ENCODE measurements at places on chromosomes 1 and 21. TPM values are rescaled to one million over a fixed set of nuclear protein-coding genes. Genes with fewer than 3 reads are reported as not detected.
A peak's percentile ranks its signal among the peaks of the same experiment; 100 is the strongest.

DNA sequence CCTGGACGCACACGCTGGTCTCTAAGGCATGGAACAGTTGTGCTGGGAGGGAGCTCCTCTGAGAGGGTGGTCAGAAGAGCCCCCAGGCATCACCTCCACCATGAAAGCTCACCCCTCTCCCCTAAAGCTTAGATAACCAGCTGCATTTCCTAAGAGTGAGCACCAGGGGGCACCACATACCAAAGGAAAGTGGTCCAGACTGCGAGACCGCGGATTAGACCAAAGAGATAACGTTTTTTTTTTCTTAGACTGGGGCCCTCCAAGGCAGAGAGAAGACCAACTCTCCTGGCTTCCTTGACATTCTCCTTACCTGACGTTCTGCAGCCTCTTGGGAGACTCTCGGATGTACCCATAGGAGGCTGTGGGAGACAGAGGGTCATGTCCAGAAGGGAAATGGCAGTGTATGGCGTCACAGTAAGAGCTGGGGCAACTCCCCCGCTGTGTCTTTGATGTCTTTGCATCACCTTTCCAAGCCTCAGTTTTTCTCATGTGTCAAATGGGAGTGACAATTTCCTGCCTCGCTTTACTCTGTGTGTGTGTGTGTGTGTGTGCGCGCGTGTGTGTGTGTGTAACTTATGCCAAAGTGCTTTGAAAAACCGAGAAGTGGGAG lies 12.3 kb upstream of the IFNLR1 start:
- peak; percentile 83 for DNase-seq
- H3K4me3 ChIP-seq = no peak overlapping the region
- peaks cover 11% of the 10 kb centered on the region for H3K4me1 ChIP-seq

DNA sequence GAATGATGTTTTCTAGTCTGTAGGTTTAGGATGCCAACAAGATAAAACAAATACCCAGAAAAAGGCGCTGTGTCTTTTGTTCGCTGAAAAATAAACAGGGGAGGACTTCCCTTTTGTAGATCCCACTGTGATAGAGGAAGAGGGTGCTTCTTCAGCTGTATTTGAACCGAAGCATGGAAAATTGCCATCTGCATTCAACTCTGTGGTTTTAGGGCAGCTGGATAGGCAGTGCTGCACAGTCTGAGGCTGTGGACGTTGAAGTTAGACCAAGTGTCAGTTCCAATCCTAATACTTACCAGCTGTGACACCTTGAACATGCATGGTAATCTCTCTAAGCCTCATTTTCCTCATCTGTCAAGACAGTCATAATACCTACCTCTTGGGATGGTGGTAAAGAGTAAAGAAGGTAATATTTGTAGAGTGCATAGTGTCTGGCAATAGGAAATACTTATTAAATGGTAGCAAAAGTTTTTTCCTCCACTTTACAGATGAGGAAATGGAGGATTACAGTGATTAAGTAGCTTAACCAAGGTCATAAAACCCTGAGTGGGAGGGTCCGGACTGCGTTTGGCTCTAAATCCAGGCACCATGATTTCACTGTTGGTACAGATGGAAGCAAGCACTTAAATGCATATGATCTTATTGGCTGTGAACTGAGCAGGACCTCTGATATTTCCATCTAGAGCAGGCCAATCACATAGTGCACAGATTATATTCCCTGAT lies 48.5 kb downstream of the UTP25 start:
- no peaks in the 10 kb centered on the region for H3K36me3 ChIP-seq
- no peak overlapping the region for H3K27ac ChIP-seq
- peaks cover 5% of the 10 kb centered on the region for H3K27me3 ChIP-seq
- DNase-seq = no peak
- no peaks in the 10 kb centered on the region for H3K4me1 ChIP-seq

DNA sequence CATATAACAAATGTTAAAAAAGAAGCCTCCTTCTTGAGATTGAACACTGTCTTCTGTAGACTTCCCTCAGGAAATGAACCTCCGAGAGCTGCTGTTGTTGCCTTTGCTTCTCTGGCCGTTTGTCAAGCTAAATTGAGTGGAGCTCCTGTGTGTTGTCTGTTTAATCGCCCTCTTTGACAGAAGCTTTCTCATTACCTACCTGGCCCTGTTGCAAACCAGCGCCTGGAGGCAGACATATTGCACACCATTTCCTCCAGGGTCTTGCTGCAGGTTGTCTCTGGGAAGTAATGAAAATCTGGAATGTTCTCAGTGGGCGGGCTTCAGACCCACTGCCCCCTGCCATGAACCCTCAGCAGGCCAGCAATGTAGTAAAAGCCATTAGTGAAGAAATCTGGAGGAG lies 83.3 kb downstream of the GABPA start:
- no peak for DNase-seq
- H3K27ac ChIP-seq = no peak overlapping the region
- no peaks in the 10 kb centered on the region for H3K36me3 ChIP-seq
- no peaks in the 10 kb centered on the region for H3K4me1 ChIP-seq

DNA sequence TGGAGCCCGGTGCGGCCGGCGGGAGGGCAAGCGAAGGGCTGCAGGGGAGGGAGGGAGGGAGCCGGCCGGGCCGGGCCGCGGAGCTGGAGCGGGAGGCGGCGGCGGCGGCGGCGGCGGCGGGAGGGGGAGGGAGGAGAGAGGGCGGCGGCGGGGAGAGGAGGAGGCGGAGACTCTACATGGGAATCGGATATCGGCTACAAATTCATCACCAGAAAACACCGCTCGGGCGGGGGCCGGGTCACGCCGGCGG lies at the start of gene AKT3:
AKT3 (minus strand) TSS at position 42 of the 250 bp plus-strand sequence. CDS start 7,073 bp downstream, outside the sequence.
- H3K36me3 ChIP-seq = peaks cover 5% of the 10 kb centered on the region
- H3K27ac ChIP-seq = peak within 1 kb of the TSS; percentile 82
- H3K4me3 ChIP-seq = peak within 1 kb of the TSS; percentile 86
- peaks cover 27% of the 10 kb centered on the region for H3K4me1 ChIP-seq
- DNase-seq = no peak

The TMEM240 gene
- 1.0 TPM for total RNA-seq

DNA sequence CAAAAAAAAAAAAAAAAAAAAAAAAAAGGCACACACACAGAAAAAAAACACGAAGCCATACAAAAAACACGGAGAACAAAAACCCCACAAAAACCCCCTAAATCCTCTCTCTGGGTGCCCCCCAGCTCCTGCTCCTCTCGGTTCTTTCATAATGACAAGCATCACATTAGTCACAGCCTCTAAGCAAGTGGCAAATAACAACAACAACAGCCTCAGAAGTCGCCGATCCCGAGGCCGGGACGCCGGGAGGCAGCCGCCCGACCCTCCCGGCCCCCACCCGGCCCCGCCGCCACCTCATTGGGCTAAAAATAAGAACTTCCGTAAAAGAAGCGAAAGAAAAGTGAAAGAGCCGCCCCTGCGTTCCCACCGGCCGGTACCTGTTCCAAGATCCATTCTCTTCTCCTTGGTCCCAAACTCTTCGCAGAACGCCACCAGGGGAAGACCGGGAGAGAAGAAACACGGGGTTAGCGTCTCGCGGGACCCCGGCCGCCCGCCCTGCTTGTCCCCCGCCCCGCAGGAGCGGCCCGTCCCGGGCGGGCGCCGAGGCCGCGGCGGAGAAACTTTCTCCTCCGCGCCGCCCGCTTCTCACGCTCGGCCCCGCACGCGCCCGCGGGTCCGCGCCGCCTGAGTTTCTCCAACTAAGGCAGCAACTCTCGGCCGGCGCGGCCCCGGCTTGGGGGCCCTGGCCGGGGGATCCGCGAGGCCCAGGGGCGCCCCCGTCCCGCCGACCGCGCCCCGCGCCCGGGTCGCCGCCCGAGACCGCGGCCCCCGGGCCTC lies 102.8 kb downstream of the CASZ1 start:
- peaks cover 20% of the 10 kb centered on the region for H3K4me1 ChIP-seq
- peak overlapping the region; percentile 82 for H3K27ac ChIP-seq
- peak overlapping the region; percentile 86 for H3K4me3 ChIP-seq
- no peaks in the 10 kb centered on the region for H3K36me3 ChIP-seq
- peaks cover 11% of the 10 kb centered on the region for H3K27me3 ChIP-seq

GRCh38 chr1:220271706-220272046 lies 577 bp downstream of the RAB3GAP2 start:
- H3K4me1 ChIP-seq = peaks cover 23% of the 10 kb centered on the region
- DNase-seq = peak; percentile 26
- no peak overlapping the region for H3K4me3 ChIP-seq
- H3K27ac ChIP-seq = no peak overlapping the region

Measured in activated CD8-positive, alpha-beta T cell treated with anti-CD3 and anti-CD28 coated beads, Interleukin-2, amount 10 ng/mL, durations not matched to agents 7 days and 5 days (primary cell).